ENCODE measurements at places on chromosomes 12 and 14.

GRCh38 chr14:89707086-89707485, 247.4 kb downstream of the EFCAB11 start:
- DNase-seq: no peak

DNA sequence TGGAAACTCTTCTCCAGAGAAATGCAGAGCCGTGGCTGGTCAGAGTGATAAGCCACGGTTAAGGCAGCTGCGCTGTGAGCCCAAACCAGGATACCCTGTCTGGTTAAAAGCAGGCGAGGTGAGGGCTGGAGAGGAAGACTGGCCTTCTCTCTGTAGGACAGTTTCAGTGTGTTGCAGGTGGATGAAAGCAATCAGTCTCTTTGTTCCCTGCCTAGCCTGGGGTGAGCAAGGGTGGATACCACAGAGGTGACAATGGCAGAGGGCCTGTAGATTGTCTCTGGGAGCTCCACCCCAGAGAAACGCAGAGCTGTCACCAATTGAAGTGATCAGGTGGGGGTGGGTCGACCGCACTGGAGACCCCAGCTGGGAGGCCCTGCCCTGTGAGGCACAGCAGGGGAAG, 621.9 kb downstream of the LRFN5 start:
- DNase-seq: no peak

DNA sequence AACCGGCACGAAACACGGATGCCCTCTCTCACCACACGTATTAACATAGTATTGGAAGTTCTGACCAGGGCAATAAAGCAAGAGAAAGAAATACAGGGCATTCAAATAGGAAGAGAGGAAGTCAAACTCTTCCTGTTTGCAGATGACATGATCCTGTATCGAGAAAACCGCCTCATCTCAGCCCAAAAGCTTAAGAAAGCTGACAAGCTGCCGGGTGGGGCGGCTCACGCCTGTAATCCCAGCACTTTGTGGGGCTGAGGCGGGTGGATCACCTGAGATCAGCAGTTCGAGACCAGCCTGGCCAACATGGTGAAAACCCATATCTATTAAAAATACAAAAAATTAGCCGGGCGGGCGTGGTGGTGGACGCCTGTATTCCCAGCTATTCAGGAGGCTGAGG, 17.7 kb downstream of the OR6S1 start:
- DNase-seq: no peak

DNA sequence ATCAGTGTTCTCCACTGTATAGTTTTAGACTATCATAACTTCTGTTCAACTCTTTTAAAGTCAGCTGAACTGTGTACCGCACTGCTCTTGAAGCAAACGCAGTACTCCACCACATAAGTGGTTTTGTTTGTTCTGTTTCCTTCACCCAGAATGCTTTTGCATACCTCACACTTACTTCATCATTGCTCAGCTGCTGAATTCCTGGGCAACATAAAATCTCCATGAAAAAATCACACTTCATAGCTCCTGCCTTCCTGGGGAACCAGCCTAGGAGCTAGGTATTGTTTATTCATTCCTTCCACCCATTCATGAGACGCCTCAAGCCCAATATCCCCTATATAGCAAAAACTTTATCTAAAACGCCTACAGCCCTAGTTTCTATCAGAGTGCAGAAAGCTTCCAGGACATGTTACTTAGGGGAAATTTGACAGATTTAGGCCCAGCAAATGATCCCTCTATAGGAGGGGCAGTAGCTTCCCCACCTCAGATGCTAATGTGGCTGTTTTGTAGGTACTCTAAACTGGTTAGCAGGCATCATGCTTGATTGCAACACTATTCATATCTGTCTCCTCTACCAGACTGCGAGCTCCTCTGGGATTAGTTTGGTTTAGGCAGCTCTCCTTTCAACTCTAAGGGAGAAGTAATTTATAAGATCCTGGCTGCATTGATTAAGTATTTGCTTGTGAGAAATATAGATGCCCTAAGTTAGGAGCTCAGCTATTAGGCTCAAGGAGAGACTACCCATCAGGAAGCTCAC, 44.5 kb downstream of the LRRC9 start:
- no peak for DNase-seq

DNA sequence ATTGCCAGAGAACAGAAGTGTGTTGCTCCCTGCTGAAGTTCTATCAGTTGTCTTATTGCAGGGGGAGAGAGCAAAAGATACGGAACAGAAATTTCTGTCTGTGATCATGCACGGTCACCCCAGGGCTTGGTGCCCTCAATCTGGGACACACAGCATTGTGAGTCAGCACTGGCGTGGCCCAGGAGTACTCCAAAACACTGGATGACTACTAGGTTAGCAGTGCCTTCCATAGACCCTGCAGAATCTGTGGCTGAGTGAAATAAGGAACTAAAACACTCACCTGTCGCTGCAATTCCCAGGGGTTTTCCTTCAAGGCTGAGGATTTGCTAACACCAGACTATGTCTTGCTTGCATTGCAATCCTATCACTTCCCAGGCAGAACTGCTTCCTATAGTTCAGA, 165.5 kb downstream of the ANO6 start:
- no peak for DNase-seq

DNA sequence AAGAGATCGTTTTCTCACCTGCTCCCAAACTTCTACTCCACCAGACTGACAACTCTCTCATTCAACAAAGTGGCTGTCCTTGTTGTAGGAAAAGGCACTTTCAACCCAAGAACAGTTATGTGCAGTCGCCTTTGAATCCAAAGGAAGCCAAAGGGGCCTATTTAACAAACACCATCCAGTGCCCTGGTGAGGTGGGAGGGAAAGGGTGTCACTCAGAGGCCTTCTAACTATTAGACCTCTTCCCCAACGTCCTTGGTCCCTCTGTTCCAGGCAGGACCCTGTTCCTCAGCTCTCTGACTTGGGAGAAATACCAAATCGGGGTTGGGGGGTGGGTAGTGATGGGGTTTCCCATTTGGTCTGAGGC, 3.2 kb downstream of the SIX4 start:
- no peak for DNase-seq

GRCh38 chr12:26808766-26809476, 24.1 kb downstream of the ITPR2 start:
- no peak for DNase-seq

GRCh38 chr12:32681272-32681671, 2.2 kb downstream of the DNM1L start:
- no peak for DNase-seq

- DNase-seq: no peak
Measured at GRCh38 chr14:42214981-42215491, 608.4 kb downstream of the LRFN5 start.

GRCh38 chr14:104348741-104349140, 210.4 kb downstream of the KIF26A start:
- no peak for DNase-seq

DNA sequence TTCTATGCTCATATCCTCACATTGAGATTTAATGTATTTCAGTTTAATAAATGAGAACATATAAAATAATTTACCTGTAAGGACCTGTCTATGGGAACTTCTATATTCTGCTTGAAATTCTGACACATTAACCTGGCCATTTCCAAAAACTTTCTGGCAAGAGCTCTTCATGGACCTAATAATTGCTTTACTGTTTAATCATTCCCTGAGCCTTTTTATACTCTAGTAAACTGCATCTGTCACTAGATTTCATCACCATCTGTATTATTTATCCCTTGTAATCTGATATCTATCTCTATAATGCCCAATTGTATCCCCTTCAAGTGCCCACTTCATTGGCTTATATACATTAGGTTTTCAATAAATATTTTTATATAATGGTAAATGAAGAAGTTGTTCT, 327.7 kb downstream of the RAD51B start:
- no peak for DNase-seq

DNA sequence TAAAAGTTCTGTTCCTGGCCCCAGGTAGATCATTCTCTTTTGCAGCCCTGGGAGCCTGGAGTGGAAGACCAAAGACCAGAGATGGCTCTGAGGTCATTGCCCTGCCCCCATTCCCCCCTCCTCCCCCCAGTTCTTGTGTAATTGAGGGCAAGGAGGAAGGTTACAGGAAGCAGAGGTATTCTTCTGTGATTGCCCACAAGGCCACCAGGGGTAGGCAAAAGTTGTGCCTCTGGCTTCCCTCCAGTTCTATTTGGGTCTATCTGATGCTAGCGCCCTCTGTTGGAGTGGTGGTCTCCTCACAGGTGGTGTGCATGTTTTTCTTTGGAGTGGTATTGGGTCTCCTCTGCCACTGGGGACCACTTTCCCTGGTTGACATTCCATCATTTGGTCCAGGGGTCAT, 41.2 kb upstream of the CRY1 start:
- DNase-seq: no peak

DNA sequence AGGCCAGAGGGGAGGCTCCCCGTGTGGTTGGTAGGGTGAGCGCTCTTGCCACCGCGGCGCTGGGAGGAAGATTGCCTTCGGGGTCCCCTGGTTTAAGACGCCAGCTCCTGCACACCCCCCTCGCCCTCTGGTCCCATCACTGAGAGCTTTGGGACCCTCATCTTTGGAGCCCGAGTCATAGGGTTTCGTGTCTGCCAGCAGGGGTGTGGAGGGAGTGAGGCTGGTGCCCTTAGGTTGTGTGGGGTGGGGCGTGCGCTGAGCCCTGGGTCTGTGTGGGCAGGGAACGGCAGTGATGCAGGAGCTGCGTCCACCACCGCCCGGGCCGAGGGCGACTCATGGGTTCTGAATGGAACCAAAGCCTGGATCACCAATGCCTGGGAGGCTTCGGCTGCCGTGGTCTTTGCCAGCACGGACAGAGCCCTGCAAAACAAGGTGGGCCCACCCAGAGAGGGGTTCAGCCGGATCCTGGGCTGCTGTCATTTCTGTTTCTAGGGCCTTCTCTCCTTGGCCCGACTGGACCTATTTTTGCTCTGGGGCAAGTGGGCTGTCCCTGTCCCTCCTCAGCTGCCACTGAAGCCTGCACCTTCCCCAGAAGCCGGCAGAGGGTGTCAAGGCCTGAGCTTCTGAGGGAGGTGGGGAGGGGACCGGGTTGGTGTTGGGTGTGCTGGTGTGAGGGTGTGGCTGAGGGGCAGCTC, 12.1 kb downstream of the ACADS start:
- DNase-seq: no peak

DNA sequence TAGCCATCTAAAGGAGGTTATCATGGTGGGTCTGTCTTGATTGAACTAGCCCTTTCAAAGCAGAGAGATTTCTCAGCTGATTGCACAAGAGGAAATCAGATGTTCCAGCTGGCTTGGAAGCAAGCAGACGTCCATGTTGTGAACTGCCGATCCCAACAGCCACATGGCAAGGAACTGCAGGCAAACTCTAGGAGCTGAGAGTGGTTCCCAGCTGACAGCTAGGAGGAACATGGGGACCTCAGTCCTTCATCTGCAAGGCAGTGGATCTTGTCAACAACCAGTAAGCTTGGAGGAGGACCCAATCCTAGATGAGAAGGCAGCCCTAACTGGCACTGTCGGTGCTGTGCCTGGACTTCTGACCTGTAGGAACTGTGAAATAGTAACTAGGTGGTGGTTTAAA, 7.7 kb downstream of the ACVR1B start:
- no peak for DNase-seq

Measured in stimulated activated CD4-positive, alpha-beta T cell treated with anti-CD3 and anti-CD28 coated beads, Interleukin-15, amount 100 ng/mL, for 1 hour (primary cell).